Stimulated activated CD4-positive, alpha-beta T cell treated with anti-CD3 and anti-CD28 coated beads, Interleukin-2, amount 100 ng/mL, for 4 hours (primary cell): ENCODE measurements at places on chromosomes 16 and 17.

DNA sequence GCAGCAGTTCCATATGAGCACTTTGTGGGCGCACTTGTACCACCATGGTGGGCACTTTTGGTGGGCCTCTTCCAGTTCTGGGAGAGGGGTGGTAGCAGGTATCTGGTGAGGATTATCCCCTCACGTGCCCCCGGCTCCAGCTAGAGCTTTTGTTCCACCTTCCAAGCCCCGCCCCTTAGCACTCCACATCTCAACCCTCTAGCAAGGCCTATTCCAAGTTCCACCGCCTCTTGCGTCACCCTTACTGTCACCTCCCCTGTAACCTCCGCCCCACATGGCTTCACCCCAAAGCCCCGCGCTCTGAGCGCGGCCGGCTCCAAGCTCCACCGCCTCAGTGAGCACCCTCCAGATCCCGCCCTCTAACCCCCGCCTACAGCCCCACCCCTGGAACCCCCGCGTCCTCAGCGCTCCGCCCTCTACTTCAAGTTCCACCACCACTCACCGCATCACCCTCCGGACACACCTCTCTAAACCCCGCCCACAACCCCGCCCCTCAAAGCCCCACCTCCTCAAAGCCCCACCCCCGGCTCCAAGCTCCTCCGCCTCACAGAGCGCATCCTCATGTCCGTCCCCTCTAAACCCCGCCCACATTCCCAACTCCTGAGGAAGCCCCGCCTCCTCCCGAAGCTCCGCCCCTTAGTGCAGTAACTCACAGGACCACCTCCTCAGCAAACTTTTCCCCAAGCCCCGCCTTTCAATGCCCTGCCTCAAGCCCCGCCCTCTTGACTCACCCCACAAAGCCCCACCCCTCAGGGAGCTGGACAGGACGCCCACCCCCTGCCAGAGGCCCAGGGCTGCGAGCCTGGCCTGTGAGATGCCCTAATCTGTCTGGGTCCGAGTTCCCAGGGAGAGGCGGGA, 11.1 kb downstream of the SCN4A start:
- peak; percentile 11 for DNase-seq

DNA sequence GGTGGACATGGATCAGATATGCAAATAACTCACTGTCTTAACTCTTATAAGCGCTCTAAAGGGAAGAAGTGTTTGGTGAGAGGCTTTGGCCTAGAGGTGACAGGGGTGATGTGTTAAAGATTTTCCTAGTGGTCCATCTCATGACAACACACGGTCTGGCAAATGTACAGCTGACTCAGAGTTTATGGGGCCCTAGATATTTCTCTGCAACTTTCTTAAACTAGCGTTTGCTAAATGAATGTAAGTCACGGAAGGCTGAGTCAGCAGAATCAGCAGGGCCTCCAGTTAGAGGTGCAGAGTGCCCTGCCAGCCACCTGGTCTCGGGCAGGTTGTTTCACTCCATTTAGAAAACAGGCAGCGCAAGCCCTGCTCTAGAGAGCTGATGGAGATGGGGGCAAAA, 40.1 kb downstream of the CLEC16A start:
- DNase-seq: no peak

- no peak for DNase-seq
Measured at GRCh38 chr17:35725058-35725457, 6.4 kb upstream of the RASL10B start.

- no peak for DNase-seq
Measured at GRCh38 chr17:47305302-47305923, 18.3 kb upstream of the EFCAB13 start.

GRCh38 chr16:2253293-2253692, 1.9 kb upstream of the ECI1 start:
- DNase-seq: no peak

- DNase-seq: no peak
Measured at GRCh38 chr16:49809062-49809461, 46.9 kb downstream of the ZNF423 start.
